ENCODE measurements at places on chromosomes 7 and 10. TPM values are rescaled to one million over a fixed set of nuclear protein-coding genes. Genes with fewer than 3 reads are reported as not detected.

Gene CUX1
- 63.7 TPM for total RNA-seq

Gene OR2A25
- total RNA-seq = not detected

Gene LANCL2
- 14.3 TPM for total RNA-seq

Gene TMEM176A
- not detected for total RNA-seq

Gene CUZD1
- total RNA-seq = 1.1 TPM

Gene ZC3HAV1L
- 10.9 TPM for total RNA-seq

Gene TBATA
- total RNA-seq = not detected

Gene FKBP6
- not detected for total RNA-seq

DNA sequence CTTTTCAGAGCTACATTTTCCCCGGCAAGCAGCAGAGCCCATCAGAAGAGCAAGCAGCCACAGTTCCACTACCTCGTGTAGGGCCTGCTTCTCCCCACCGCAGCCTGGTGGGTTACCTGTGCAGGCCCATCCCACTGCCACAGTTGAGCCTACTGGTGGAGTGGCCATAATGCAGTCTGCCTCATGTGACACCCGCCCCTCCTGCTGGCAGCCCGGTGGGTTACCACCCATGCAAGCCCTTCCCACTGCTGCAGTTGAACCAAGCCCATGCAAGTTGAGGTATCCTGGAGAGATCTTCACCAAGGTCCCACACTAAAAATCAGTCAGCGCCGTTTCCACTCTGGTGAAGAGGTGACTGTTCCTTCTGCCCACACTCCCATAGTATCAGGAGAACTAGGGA, 32.1 kb upstream of the CNNM1 start:
- DNase-seq = no peak

DNA sequence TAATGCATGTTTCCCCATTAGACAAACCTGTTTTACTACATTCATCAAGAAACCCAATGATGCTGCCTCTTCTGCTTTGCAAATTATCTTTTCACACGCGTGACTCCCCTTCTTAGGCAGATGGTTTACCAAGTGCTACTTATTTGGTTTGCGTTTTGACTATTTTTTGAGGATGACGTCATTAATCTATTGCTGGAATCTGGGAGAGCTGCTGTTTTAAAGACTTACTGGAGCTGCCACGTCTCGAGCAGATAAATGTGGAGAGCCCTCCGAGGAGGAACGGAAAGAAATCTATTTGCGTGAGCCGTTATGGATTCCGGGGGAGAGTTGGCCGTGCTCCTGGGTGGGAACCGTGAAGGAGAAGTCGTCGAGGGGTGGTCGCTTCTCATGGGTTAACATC, 19.7 kb downstream of the INSYN2A start:
- no peak for DNase-seq

- DNase-seq = no peak
These were observed 86.1 kb upstream of the IGFBP3 start for GRCh38 chr7:46007194-46007593.

GRCh38 chr10:119541459-119542356, 811 bp downstream of the RGS10 start:
- DNase-seq = no peak

DNA sequence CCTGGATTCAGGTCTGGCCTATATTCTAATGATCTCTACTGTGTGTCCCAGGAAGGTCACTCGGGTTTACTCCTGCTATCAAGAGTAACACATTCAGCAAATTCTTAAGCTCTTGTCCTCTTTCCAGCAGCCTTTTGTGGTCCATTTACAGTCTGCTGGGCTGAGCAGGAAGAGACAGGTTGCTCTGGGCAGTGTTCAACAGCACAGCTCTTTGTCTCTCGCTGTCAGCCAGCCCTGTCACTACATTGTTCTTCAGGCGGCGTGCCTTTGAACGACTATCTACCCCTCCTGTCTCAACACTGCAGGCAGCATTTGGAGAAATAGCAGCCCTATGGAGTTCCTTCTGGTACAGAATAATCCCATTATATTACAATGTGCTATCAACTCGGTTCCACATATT, 192.2 kb upstream of the TBX20 start:
- DNase-seq = no peak

GRCh38 chr10:86314616-86315548, 51.7 kb downstream of the GRID1 start:
- no peak for DNase-seq

DNA sequence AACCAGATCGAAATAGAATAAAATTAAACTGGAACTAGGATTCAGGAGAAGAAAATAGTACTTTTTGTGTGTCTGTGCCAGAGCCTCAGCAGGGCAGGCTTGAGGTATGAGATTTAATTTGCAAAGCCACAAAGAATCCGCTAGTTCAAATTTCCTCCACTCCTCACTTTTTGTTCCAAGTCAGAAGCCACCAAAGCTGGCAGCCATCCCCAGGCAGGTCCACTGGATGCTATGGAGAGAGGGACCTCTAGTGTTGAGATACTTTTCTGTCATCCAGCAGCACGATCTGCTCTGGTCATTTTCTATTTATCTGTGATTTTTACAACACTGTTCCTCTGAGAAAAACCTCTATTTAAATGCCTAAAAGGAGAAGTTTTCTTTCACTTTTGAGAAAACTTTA, 147.9 kb upstream of the FRMD4A start:
- peak; percentile 60 for DNase-seq

GRCh38 chr7:73887762-73888161, 26.8 kb downstream of the TMEM270 start:
- DNase-seq = no peak

GRCh38 chr7:372546-372931, 82.6 kb downstream of the FOXL3 start:
- DNase-seq = no peak

- DNase-seq = no peak
These were observed 77.2 kb downstream of the C7orf25 start for GRCh38 chr7:42834676-42835075.

- DNase-seq = no peak
These were observed 5.5 kb upstream of the LAMB4 start for GRCh38 chr7:108135446-108136190.

- peak; percentile 30 for DNase-seq
These were observed 37.8 kb downstream of the AOAH start for GRCh38 chr7:36686499-36686898.

DNA sequence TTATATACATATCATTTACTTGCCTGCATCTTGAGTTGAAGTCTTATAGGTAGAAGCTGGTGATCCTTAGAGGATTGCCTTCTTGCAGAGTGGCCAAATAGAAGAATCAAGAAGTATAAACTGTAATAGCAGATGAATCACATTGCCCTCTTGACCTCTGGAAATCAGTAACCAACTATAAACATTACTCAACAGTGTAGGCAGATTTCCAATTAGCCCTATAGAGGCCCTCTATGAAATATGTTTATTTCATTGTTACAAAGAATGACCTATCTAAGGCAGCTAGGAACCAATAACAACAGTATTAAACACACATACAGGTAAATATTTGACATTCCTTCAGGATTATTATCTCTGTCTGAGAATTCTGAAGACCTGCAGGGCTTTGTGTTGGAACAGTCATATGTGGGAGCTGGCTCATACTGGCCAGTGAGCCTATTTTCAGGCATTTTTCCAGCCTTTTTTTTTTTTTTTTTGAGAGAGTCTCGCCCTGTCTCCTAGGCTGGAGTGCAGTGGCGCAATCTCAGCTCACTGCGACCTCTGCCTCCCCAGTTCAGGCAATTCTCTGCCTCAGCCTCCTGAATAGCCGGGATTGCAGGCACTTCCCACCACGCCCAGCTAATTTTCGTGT, 7.2 kb upstream of the SRI start:
- peak; percentile 92 for DNase-seq

GRCh38 chr10:85741626-85742300, 624.8 kb downstream of the GRID1 start:
- DNase-seq = no peak

DNA sequence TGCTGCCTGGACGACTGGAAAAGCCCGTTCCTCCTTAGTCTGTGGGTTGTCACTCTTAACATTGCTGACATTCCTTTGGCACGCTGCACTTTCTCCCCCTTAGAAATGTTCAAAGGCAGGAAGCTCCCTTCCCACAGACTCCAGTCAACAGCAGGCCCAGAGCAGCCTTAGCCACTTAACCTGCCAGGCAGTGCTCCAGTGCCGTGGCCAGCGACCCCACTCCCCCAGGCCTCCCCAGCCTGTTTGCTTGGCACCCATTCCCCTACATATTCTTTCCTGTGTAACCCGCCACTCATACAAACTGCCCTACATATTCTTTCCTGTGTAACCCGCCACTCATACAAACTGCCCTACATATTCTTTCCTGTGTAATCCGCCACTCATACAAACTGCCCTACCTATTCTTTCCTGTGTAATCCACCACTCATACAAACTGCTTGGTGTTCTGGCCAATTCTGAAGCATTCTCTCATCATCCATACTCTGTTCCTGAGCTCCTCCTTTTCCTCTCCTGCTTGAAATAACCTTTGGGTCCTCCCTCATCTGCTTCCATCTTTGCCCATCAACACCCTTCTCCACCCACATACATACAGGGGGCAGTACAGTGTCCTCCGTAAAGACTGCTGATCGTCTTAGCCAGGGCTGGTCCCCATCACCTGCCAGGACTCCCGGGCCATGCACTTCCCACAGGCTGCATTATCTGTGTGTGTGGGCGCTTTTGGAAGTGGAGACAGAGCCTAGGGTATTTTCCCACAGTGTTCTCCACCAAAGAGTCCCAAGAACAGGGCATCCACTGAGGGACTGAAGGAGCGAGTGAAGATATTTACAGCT, 57.3 kb downstream of the ADARB2 start:
- no peak for DNase-seq

GRCh38 chr7:111232249-111233084, 141.5 kb downstream of the LRRN3 start:
- peak; percentile 31 for DNase-seq
